Effector memory CD4-positive, alpha-beta T cell (primary cell): ENCODE measurements at places on chromosomes 7 and 10.

DNA sequence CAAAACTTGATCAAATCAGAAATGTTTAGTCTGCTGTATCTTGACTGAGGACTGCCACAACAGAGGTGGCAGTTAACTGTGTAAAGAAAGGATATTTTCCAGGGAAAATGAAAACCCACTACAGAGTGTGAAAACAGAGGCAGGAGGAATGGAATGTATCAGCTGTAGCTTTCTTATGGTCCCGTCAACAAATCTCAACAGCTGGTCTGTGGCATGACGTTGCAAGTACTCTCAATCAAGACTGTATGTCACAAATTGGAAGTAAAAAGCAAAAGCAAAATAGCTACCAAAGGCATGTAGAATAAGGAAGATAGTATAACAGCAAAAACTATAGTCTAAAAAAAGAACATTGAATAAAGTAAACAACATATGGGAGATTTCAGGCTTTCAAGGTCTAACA lies 123.5 kb downstream of the KMT2C start:
- DNase-seq = no peak

DNA sequence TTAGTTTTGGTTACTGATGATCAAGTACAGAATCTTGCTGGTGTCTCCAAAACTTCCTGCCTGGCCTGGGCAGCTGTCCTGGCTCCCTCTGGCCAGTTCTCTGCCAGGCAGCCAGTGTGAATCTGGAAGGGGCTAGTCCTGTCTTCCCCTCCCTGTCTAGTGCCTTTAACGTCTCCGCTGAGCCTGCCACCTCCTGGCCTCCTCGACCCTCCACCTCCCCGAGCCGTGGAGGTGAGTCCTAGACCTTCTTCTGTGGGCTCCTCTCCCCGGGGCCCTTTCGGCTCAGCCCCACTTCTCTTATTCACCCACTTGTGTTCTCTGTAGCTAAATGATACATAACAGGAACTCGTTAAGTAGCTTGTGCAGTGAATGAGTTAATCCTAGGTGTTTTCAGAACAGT lies 218.2 kb downstream of the MGMT start:
- no peak for DNase-seq

DNA sequence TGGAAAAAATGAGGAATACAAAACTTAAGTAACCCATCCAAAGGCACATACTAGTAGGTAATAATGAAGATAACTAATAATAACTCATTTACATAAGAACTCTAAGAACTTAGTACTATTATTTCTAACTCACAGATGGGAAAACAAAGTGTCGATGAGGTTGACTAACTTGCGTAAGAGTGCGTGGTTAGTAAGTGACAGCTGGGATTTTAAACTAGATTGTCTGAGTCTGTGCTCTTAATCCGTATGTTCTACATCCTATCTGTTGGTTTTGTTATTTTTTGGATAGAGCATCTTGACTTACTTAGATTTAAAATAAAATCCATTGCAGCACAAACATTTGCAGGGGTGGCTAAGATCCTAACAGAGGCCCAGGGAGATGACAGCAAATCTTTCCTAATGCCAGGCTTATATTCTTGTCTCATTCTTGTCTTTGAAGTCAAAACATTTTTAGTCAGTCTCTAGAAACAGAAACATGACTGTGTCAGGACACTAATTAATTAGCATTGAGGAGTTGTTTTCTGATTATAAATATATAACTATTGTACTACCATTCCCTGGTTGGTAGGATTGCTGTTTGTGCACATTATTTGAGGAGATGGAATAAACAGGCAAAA lies 11.7 kb downstream of the RPA3 start:
- no peak for DNase-seq

GRCh38 chr7:70614237-70615045 lies 517.5 kb upstream of the GALNT17 start:
- DNase-seq = no peak

GRCh38 chr7:51327287-51327717 lies 10.7 kb upstream of the COBL start:
- DNase-seq = no peak

- DNase-seq = no peak
Measured at GRCh38 chr7:47785923-47786556, 162.2 kb downstream of the PKD1L1 start.

DNA sequence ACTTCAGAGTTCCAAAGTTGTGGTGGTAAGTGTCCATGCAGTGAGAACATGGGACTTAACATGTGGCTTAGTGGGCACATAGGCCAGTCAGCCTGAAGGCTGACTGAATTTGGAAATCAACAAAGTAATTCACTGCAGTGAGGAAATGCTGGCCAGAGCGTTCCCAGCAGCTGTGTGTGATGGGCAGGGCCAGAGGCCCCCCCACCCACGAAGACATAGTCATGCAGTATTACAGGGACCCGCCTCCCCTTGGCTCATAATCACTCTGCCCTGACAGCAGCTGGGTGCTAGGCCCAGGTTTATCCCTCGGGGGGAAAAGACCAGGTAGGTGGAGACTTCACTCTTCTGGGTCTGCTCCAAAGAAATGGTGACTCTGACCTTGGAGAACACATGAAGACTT lies 33.7 kb downstream of the HTR5A start:
- DNase-seq = no peak

DNA sequence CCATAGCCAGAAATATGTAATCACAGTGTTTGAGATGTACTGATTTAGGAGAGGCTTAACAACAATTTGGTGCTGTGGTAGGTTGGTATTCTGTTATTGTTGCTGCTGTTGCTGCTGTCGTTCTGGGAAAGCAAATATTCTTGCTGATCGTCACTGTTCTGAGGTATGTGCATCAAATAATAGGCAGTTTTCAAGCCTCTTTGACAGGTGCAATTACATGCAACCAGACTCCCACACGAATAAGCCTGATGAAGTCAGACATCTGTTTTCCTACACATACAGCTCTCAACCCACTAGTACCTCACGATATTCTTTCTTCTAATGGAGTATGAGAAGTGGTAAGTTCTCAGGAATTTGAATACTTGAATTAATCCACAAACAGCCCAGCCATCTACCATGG lies 46.7 kb upstream of the NRG3 start:
- DNase-seq = no peak

DNA sequence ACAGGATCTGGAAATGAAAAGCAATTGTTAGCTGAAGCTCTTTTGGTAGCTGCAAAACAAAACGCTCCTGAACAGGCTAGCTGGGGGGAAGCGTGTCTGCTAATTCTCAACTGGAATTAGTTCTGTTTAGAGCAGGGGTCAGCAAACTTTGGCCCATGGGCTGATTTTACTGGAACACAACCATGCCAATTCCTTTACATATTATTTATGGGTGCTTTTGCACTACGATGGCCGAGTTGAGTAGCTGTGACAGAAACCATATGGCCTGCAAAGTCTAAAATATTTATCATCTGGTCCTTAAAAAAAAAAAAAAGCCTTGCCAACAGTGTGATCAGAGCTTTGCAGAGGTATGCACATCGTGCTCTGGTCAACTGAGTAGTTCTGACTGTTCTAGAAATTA lies 108.4 kb upstream of the PDLIM1 start:
- DNase-seq = no peak

GRCh38 chr7:75657866-75658265 lies 80.9 kb downstream of the HIP1 start:
- no peak for DNase-seq

- no peak for DNase-seq
Measured at GRCh38 chr10:6382081-6382480, 179.3 kb downstream of the PFKFB3 start.

DNA sequence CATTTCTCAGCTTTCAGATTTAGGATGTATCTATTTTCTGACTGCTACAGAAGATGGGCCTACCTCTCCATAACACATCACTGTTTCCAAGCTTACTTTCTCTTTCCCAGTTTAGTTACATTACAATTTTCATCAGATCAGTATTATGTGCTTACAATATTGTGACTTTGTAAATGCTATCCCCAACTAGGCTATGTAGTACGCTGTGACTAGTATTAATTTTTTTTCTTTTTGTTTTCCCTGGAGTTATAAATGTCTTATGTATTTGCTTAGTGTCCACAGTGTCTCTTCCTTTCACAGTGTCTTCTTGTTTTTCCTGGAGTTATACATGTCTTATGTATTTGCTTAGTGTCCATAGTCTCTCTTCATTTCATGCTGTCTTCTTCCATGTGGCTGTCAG lies 188.9 kb downstream of the PTPRN2 start:
- DNase-seq = no peak

DNA sequence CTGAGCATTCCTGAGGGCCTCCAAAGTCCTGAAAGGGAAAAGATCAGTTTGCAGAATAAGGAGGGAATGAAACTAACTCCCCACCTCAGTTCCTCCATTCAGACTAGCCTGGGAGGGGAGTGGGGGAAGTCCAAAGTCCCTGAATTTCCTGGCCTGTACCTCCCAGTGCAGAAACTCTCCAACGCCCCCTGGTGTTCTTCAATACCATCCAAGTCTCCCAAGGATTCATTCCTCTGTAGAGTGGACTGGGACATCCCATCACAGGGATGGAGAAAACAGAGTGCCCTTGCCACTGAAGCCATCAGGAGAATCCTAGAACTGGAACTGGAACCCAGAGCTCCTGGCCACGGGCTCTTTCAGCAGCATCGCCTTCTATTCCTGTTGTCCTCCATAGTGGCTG lies 1.6 kb upstream of the COL13A1 start:
- no peak for DNase-seq

DNA sequence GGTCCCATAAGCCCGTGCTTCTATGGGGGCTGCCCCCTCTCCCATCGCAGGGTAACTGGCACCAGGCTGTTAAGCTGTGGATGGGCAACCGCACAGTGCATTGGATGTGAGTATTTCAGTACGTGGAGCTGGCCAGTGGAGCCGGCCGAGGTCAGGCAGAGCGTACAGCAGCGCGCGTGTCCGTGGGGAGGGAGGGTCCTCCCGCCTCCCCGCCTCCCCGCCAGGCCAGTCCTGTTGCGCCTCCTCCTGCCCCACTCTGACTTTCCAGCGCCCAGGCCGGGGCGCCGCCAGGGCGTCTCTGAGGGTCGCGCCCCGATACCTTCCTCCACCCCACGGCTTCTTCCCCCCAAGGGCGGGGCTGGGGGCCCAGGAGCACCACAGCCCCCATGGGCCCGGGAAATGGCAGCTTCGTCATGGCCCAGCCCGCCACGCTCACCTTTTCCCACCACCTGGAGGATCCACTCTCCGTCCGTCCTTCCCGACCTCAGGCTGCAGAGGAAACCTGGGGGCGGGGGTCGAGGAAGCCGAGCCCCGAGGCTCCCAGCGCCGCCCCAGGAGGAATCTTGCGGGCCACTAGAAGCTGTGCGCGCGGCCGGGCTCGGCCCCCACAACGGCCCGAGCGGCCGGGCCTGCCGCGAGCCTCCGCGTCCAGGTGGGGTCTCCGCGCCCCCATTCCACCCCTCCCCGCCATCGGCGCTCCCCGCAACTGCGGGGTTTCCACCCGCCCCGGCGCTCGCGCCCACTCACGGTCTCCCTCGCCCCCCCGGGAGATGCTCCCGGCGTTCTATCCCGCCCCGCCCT lies 831 bp upstream of the PFKP start:
- no peak for DNase-seq

GRCh38 chr7:127932496-127932895 lies 98.7 kb downstream of the LRRC4 start:
- no peak for DNase-seq

DNA sequence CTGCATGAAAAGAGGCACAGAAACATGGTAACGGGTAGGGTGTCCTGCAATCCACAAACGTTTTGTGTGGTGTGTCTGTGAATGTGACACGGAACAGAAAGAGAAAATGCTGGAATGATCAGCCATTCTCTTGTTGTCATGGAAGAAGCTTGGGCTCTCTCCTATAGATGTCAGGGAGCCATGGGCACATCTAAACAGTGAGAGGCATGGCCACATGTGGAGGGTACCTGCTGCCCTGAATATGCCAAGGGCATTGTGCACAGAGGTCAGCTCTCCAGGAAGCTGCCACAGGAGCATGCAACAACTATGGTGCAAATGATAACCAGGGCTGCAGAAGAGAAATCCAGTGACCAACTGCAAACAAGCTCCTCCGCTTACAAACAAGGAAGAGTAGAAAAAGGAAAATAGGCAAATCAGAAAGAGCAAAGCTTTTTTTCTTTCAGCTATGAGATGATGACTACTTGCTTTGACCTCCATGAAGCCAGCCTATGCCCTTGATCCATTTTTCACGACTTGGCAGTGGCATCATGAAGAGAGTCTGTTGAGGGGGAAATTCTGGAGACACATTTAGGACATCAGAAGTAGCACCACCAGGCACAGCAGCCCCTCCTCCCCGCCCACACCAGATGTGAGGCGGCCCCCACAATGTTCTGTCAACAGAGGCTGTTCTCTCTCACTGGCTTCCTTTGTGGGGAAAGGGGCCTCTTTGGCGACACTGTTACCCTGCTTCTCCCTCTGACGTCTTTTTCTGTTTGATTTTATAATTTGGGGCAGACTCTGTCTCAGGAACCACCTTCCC lies 4.8 kb upstream of the PDE1C start:
- no peak for DNase-seq

GRCh38 chr7:130136579-130137167 lies 66.3 kb downstream of the KLHDC10 start:
- no peak for DNase-seq

DNA sequence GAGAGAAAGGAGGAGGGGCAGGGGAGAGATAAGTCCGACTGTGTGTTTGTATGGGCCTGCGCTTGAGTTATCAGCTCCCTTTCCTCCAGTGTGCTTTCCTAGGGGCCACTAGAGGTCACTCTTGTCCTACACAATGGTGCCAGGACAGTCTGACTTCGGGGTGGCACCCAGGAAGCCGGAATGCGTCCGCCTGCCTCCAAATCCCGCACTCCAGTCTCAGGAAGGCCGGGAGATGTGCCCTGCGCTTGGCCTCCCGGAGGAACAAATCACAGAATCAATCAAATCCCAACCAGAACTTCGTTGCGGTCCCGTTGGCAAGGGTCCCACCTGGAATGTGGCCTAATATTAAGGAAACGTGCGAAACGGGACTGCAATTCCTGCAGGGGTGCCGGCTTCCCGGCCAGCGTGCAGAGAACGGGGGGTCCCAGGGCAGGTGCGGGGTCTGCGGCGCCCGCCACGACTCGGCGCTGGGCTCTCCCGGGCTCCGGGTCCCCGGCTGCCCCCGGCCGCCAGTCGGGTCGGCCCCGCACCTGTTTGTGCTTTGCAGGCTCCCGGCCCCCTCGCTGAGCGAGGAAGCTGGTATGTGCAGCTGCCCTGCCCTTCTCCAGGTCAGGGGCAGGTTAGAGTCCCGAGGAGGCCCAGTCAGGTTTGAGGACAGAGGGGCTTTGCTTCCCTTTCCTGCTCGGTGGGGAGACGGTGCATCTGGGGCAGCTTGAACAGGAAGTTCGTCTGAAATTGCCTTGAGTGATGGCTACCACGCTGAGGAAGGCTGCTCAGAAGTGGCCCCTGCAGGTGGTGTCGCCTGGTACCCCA lies 21.0 kb upstream of the HPS1 start:
- peak; percentile 26 for DNase-seq

- DNase-seq = no peak
Measured at GRCh38 chr10:127024685-127025435, 119.6 kb downstream of the DOCK1 start.

DNA sequence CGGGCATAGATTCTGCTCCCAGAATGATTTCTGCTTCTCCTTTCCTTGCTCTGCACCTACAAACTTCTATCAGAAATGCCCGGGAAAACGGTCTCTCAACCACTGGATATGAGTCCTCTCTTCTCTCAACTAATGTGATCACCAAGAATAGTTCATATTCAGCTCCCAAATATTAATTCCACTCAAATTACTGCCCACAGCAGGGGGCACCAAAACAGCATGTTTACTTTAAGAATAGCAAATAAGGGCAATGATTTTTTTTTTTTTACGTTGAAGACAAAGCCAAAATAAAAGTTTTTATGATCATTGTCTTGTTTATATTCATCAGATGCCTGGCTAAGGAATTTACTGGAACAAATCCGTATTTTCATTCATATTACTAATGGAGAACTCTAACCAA lies 94.9 kb upstream of the PRSS1 start:
- no peak for DNase-seq

GRCh38 chr7:77822269-77822668 lies 23.7 kb downstream of the PHTF2 start:
- no peak for DNase-seq
